Hematopoietic multipotent progenitor cell (in vitro differentiated cells): ENCODE measurements at places on chromosomes 3 and 15. TPM values are rescaled to one million over a fixed set of nuclear protein-coding genes. Genes with fewer than 3 reads are reported as not detected.

DNA sequence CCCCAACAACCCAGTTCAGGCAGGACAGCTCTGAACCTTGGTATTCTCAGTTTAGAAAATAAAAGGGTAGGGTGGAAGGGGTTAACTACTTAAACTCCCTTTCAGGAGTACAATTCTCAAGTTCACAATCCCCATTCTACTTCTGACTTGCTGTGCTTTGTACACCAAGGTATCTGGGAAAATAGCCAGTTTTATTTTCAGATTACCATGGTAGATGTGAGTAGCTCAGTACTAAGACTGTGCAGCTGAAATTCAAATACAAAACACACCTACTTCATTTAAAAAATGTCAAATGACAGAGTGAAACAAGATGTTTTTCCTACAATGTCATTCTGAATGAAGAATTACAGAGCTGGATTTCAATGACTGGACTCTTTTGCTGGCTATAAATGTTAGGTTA lies 27.4 kb downstream of the SLC7A14 start:
- no peak for DNase-seq

GRCh38 chr3:5054098-5054497 lies 68.0 kb upstream of the ARL8B start:
- DNase-seq, result no peak

- DNase-seq, result no peak
Observed at GRCh38 chr3:121436641-121437040, 109.1 kb downstream of the POLQ start.

The RHOV gene
- total RNA-seq, result 0.27 TPM

The GATA2 gene
- total RNA-seq, result 211 TPM

The ATP8B4 gene
- total RNA-seq, result 141 TPM

The MME gene
- total RNA-seq, result 3.0 TPM
